Kidney (tissue), 22 donors: ENCODE measurements at places on chromosomes 5 and 9. TPM values are rescaled to one million over a fixed set of nuclear protein-coding genes. Genes with fewer than 3 reads are reported as not detected.

Gene TMEM215
- not detected for total RNA-seq

Gene FAM153A
- total RNA-seq, result 13.4 TPM

Gene CDKN2A
- total RNA-seq, result 4.1 TPM

Gene SNX24
- total RNA-seq, result 23.8 TPM

Gene FAM219A
- total RNA-seq, result 21.1 TPM

Gene TAS2R1
- total RNA-seq, result not detected

Gene CCNJL
- total RNA-seq, result 1.6 TPM

Gene CORO2A
- total RNA-seq, result 5.3 TPM
